ENCODE measurements at places on chromosomes 2 and 18. TPM values are rescaled to one million over a fixed set of nuclear protein-coding genes. Genes with fewer than 3 reads are reported as not detected.

GRCh38 chr2:107405261-107405660 lies 421.4 kb upstream of the RGPD4 start:
- no peaks in the 10 kb centered on the region for H3K36me3 ChIP-seq
- no peak overlapping the region for H3K27ac ChIP-seq
- H3K27me3 ChIP-seq: no peaks in the 10 kb centered on the region
- DNase-seq: no peak
- no peak overlapping the region for H3K4me3 ChIP-seq
- peaks cover 25% of the 10 kb centered on the region for H3K4me1 ChIP-seq

GRCh38 chr2:217866457-217866856 lies 136.3 kb downstream of the TNS1 start:
- DNase-seq: no peak
- H3K4me3 ChIP-seq: no peak overlapping the region
- no peak overlapping the region for H3K27ac ChIP-seq
- peaks cover 54% of the 10 kb centered on the region for H3K36me3 ChIP-seq

- H3K4me1 ChIP-seq: no peaks in the 10 kb centered on the region
- H3K27me3 ChIP-seq: no peaks in the 10 kb centered on the region
- no peaks in the 10 kb centered on the region for H3K36me3 ChIP-seq
- no peak overlapping the region for H3K4me3 ChIP-seq
Observed at GRCh38 chr2:198654646-198655045, 803.1 kb downstream of the SATB2 start.

GRCh38 chr18:3520230-3521085 lies 70.5 kb downstream of the TGIF1 start:
- no peak overlapping the region for H3K27ac ChIP-seq
- H3K27me3 ChIP-seq: no peaks in the 10 kb centered on the region
- DNase-seq: no peak
- H3K36me3 ChIP-seq: no peaks in the 10 kb centered on the region
- no peak overlapping the region for H3K4me3 ChIP-seq

- H3K27me3 ChIP-seq: no peaks in the 10 kb centered on the region
- H3K4me1 ChIP-seq: peaks cover 1% of the 10 kb centered on the region
- no peak for DNase-seq
- no peak overlapping the region for H3K27ac ChIP-seq
- H3K36me3 ChIP-seq: no peaks in the 10 kb centered on the region
Observed at GRCh38 chr2:149606251-149606811, 18.8 kb upstream of the MMADHC start.

DNA sequence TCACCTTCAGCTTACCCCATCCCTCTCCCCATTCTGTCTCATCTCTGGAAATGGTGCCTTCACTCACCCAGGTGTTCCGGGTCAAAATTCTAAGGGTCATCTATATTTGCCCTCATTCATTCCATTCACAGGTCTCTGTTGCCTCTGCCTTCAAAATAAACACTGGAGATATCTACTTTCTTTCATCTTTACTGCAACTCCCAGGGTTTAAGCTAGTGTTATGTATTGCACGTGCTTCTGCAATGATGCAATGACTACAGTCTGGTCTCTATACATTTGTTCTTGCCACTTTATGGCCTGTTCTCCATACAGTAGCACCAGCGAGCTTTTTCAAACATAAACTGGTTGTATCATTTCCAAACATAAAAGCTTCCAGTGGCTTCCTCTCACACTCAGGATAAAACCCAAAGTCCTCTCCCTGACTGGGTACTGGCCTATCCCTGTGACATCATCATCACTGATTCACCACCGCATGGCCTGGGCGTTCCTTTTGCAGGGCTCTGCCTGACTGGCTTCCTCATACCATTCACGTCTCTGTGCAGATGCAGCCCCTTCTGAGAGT lies 14.3 kb downstream of the DSG2 start:
- H3K27ac ChIP-seq: no peak overlapping the region
- no peaks in the 10 kb centered on the region for H3K27me3 ChIP-seq
- no peak overlapping the region for H3K4me3 ChIP-seq
- H3K4me1 ChIP-seq: peaks cover 6% of the 10 kb centered on the region
- no peak for DNase-seq

DNA sequence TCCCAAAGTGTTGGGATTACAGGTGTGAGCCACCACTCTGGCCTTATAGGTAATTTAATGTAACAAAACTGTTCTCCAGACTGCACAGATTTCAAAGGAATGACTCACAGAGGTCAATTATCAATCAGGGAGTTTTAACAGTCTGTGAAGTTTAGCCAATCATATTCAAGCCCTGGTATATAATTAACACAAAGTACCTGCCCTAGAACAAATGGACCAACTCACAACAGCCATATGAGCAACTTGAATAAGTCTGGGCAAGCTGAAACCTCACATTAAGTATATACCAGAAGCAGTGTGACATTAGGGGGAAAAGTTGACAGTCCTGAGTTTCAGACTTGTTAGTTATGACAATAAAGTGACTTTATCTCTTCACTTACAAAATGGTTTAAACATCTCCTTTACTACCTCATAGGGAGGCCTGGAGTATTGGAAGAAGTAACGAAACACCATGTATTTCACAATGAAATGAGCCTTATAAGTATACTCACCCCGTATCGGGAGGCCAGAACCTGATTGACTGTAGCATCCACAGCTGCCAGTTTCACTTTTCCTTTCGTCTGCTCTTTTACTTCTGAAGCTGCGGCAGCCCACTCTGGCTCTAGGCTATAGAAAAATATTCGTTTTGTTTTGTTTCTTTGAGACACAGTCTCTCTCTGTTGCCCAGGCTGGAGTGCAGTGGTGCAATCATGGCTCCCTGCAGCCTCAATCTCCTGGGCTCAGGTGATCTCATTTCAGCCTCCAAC lies 22.2 kb downstream of the PDIA6 start:
- H3K4me3 ChIP-seq: no peak overlapping the region
- no peak overlapping the region for H3K27ac ChIP-seq
- H3K27me3 ChIP-seq: no peaks in the 10 kb centered on the region
- DNase-seq: no peak
- no peaks in the 10 kb centered on the region for H3K4me1 ChIP-seq

GRCh38 chr2:219875036-219875435 lies 247.6 kb downstream of the SLC4A3 start:
- no peaks in the 10 kb centered on the region for H3K36me3 ChIP-seq
- H3K27me3 ChIP-seq: no peaks in the 10 kb centered on the region
- H3K4me3 ChIP-seq: no peak overlapping the region

DNA sequence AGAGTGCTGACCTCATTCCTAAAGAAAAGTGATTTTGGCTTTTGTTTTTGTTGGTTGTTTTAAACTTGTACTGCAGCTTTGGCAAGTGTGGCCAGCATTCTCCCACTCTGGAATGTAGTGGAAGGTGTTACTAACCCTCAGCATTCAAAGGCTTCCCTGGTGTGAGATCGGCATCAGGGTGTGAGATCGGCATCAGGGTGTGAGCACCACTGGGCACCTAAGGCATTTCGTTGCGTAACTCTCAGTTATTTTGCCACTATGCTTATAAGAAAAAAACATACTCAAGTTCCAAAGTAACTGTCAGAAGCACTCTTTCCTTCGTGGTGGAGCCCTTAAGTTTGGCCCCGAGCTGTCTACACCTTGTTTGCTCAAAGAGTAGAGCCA lies 1.7 kb downstream of the CYBRD1 start:
- peaks cover 67% of the 10 kb centered on the region for H3K4me1 ChIP-seq
- no peaks in the 10 kb centered on the region for H3K27me3 ChIP-seq
- peak; percentile 62 for DNase-seq

Gene CCDC178
- 1.7 TPM for total RNA-seq

Gene LONRF2
- 7.0 TPM for total RNA-seq

Gene MYOM1
- 2.3 TPM for total RNA-seq

Gene ZNF396
- 5.3 TPM for total RNA-seq

Gene LRP2
- total RNA-seq: 164 TPM

Gene SLC5A7
- 0.78 TPM for total RNA-seq

Gene UGT1A7
- total RNA-seq: not detected

Gene TXNDC2
- not detected for total RNA-seq
